ENCODE measurements at places on chromosomes 11 and 22.

GRCh38 chr22:40606306-40606705 lies 30.2 kb downstream of the MRTFA start:
- no peak for DNase-seq

DNA sequence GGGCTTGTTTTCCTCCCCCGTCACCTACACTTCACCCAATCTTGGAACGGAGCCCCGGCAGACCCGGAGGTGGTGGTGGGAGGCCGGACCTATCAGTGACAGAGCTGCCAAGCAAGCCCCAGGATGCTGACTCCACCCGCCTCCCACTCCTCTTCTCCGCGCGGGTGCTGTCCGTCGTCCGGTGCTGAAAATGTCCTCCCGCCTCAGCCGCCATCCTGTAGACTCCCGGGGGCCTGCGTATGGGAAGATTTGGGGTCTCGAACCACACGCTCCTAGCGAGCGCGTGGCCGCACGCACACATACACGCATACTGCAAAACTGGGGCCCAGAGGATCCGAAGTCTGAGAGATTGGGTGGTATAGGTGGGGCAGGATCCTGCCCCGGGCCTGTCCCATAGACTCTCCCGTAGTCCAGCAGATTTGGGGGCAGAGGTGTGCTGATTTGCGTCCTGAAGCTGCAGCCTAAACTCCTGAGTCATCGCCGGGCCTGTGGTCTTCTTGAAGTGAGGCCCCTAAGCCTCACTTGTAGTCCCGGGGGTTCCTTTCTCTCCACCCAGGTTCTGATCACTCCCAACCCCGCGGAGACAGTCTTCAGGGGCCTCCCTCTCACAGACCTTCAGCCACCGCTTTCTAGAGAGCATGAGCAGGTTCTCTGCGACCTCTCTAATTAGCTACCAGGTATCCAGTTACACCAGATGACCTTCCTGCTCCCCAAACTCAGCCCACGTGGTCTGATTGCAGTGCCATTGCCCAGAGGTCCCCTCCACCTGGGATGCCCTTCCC lies 796 bp upstream of the YIF1A start:
- DNase-seq: peak; percentile 100

GRCh38 chr22:17243524-17243923 lies 24.3 kb upstream of the ADA2 start:
- peak; percentile 75 for DNase-seq

DNA sequence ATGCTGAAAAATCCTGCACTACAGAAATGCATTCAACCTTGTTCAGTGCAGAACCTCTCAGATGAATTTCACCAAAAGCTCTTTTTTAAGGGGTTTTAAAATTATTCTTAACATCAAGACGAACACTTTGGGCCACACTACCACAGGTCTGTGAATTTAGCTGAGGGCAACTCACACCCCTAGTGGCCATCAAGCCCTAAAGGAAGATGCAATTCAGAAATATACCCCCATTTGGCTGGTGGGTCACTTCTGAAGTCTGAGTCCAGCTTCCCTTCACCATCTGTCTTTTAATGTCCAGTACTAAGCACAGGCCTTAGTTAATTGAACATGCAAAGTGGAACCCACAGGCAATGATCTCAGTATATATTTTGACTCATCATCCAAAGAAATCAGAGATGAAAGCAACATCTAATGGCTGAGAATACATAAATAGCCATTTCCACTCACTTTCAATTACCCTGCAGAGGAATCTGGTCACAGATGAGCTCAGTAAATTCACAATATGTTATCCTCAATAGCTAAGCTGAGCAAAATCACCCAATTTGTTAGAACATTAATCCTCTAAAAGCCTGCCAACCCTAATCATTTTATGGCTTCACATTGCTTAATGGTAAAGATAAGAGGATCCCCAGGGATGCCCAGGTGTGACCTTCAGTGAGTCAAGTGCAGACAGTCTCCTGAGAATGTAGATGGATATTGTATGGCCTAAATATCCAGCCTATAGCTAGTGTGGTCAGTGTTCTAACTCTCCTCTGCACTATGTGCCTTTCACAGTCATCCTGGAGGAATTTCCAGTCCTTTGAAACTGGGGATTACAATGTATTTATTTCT lies 50.3 kb downstream of the FAM76B start:
- DNase-seq: no peak

DNA sequence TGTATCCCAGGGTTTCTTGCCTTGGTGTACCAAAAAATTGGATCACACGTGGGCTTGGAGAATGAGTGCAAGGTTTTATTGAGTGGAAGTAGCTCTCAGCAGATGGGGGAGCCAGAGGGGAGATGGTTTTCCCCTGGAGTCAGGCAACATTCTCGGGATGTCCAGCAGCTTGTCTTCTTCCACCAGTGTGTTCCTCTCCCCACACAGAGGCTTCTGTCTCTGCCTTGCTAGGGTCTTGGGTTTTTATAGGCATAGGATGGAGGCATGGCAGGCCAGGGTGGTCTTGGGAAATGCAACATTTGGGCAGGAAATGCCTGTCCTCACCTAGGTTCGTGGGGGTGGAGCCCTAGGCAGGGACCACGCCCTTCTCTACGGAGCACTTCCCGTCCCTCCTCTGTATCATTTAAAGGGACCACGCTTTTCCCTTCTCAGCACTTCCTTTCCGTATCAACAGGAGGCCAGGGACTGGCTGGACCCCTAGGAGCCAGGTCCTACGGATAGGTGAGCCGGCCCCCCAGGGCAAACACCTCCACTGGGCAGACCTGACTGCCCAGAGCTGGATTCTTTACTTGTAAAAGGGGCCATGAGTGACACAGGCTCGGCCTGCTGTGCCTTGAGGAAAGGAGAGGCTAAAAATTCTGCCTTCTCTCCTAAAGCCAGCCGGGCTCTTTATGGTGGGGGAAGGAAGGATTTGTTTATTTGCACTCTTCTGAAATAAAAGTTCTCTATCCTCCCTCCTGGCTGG lies 55.3 kb upstream of the CCDC188 start:
- DNase-seq: no peak

DNA sequence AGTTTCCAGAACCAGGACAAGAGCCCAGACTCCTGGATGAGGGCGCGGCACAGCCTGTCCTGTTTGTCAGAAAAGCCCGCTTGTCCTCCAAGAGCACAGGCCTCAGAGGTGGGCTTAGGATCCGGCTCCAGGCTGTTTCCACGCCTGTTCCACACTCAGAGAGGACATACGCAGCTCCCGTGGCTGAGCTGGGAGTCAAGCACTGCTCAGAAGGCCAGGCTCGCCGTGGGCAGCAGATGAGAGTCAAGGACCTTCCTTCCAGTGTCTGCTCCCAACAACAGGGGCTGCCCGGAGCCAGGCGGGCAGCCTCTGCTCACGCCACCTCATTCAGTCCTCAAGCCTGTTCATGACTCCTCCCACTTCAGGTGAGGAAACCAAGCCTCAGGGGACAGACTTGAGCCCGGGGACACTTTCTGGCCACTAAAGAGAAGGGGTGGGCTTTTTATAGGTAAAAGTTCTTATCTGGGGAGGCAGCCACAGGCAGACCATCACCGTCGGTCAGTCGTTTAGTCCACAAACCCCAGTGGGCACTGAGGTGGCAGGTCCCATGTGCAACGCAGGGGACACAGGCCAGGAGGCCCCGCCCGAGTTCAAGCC lies 3.8 kb downstream of the CYB5R3 start:
- peak; percentile 91 for DNase-seq

DNA sequence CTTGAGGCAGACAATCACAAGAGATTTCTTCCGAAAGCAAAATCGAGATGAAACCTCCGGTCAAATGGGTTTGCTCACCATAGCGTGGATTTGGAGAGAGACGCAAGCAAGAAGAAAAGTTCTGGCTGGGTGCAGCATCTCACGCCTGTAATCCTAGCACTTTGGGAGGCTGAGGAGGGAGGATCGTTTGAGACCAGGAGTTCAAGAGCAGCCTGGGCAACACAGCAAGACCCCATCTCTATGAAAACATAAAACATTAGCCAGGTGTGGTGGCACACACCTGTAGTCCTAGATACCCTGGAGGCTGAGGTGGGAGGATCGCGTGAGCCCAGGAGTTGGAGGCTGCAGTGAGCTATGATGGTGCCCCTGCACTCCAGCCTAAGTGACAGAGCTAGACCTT lies 24.4 kb downstream of the MN1 start:
- DNase-seq: peak; percentile 11

- DNase-seq: peak; percentile 53
These were observed 1493.7 kb downstream of the TBC1D22A start for GRCh38 chr22:48256041-48256739.

DNA sequence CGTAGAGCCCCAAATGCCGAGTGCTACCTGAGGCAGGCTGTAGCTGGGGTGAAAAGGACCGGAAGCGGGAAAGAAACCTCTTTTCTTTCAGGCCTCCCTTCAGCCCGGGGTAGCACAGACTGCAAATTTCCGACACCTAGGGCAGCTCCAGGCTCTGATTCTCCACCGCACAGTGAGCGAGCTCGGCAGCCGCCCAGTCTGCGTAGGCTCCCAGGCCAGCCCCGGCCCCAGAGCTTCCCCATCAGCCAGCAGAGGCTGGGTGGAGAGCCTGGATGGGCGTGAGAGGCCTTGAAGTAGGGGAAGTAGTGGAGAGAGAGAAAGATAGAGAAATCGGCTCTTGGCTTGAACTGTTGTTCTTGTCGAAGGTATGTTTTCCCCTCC lies 9.3 kb upstream of the PAX6 start:
- peak; percentile 47 for DNase-seq

DNA sequence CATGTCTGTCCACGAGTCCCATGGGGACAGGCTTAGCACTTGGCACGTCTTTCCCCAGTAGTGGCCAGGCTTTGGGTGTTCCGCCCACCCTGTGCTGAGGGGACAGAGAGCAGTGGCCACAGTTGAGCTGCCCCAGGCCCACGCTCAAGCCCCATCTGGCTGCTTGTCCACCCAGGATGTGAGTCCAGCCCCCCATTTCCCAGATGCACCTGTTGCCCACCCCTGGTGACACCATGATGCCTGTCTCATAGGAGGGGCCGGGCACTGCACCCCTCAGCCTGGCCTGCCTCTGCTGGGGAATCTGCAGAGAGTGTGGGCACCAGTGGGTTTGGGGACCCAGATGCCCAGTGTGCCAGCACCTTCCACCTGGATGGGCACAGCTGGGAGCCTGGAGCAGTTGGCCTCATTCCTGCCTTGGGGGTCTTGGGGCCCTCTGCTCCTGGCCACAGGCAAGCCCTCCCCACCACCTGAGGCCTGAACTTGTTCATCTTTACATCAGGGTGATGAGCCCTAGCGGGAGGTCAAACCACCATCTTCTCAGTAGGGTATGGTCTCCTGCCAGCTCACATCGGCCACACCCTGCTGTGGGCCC lies 5.7 kb downstream of the SIGIRR start:
- DNase-seq: no peak

- DNase-seq: peak; percentile 78
These were observed 2.0 kb upstream of the ASCL2 start for GRCh38 chr11:2272228-2272945.

GRCh38 chr11:47002390-47002789 lies 65.8 kb downstream of the CSTPP1 start:
- DNase-seq: no peak

- no peak for DNase-seq
These were observed 3.8 kb upstream of the PIK3IP1 start for GRCh38 chr22:31295831-31296657.

DNA sequence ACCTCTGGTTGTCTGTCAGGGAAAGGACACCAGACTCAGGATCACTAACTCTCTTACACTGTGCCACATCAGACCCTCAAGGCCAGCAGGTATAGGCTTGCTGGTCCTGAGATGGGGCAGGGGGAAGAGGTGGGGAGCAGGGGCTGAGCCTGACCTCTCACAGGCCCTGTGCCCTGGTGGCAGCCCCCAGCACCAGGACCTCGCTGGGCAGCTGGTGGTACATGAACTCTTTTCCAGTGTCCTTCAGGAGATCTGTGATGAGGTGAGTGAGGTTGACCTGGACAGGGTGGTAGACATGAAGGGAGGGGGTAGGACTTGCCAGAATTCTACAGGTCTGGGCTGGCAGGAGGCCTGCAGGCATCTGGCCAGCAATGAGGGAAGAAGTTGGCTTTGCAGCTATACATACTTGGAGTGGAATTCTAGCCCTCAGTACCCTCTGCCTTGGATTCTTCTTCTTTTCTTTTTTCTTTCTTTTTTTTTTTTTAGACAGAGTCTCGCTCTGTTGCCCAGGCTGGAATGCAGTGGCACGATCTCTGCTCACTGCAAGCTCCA lies 1.4 kb downstream of the NUDT22 start:
- no peak for DNase-seq

GRCh38 chr11:65651589-65652510 lies 10.9 kb downstream of the RELA start:
- peak; percentile 93 for DNase-seq

GRCh38 chr11:112643416-112643815 lies 317.8 kb upstream of the NCAM1 start:
- DNase-seq: no peak

- no peak for DNase-seq
These were observed 490.4 kb downstream of the INSC start for GRCh38 chr11:15605094-15605493.

DNA sequence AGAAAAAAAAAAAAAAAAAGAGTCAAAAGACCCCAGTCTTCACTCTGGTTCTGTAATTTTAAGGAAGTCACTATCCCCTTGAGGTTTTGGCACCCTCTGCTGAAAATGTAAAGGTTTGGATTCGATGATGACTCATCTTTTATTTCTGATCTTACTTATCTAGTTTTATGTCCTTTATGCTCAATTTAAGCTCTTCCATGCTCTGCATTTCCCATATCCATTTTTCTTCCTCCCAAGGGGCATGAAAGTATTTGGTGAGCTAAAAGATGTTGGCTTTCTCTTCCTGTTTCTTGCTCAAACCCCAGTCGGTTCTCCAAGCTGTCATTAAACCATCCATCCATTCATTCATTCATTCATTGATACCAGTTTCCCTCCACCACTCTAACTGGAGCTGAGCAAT lies 61.0 kb upstream of the CDON start:
- DNase-seq: no peak

DNA sequence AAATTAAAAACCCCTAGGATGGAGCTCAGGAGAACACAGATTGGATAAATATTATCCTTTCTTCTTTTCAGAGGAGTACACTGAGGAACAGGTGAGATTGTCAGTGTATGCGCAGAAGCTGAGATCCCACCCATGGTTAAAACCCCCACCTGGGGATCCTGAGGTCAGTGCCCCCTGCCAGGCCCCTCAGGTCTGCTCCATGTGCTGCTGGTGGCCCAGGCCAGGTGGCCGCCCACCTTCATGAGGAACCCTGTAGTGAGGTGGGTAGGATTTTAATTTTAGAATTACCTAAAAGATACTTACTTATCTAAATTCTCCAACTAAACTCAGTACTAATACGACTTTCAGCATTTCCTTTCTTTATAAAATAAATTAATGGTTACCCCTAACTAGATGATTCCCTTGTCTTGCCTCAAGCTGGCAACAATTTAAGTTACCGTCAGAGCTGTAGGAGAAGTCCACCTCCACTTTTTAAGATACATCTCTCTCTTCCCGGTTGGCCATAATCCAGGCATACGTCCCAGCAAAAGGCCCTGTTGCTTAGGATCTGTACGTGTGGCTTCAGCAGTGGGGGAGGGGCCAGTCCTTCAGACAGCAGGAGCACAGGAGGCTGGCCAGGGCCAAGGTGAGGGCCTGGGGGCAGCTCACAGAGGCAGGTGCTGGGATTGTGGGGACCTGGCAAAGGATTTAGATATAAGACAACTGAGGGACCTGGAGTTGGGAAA lies 61.5 kb upstream of the PITPNB start:
- DNase-seq: no peak

All from osteoblast (primary cell).